Stomach (tissue), 19 donors: ENCODE measurements at places on chromosomes 11 and 22. TPM values are rescaled to one million over a fixed set of nuclear protein-coding genes. Genes with fewer than 3 reads are reported as not detected.

DNA sequence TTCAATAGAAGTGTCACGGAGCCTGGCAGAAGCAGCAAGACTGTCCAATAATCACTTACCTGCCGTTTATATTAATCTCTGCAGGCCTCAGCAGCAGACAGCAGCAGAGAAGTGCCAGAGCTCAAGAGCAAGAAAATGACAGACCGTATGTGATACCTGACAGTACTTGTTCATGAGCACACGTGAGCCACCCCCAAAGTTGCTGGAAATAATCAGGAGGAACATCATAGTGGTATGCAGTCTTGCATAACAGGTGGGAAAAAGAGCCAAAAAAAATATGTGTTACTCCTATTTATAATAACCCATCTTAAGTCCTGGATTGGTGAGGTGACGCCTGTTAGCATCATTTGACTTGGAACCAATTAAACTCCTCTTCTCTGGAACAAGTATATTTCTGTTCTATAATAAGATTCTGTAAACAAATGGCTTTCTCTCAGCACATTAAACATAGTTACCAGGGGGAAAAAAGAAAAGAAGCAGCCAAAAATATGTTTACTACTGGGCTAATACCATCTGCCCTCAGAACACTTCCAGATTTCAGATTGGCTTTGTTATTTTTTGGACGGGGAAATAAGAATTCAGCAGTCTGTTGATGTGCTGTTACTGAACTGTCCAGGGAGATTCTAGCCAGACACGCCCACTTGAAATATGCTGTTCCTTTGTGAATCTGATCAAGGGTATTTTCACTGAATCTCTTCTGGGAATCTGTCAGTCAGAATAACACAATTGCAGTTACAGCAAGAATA, 7.9 kb upstream of the SLN start:
- H3K27ac ChIP-seq, result no peak overlapping the region
- no peaks in the 10 kb centered on the region for H3K27me3 ChIP-seq
- peak; percentile 17 for DNase-seq
- no peaks in the 10 kb centered on the region for H3K36me3 ChIP-seq
- no peak overlapping the region for H3K4me3 ChIP-seq

DNA sequence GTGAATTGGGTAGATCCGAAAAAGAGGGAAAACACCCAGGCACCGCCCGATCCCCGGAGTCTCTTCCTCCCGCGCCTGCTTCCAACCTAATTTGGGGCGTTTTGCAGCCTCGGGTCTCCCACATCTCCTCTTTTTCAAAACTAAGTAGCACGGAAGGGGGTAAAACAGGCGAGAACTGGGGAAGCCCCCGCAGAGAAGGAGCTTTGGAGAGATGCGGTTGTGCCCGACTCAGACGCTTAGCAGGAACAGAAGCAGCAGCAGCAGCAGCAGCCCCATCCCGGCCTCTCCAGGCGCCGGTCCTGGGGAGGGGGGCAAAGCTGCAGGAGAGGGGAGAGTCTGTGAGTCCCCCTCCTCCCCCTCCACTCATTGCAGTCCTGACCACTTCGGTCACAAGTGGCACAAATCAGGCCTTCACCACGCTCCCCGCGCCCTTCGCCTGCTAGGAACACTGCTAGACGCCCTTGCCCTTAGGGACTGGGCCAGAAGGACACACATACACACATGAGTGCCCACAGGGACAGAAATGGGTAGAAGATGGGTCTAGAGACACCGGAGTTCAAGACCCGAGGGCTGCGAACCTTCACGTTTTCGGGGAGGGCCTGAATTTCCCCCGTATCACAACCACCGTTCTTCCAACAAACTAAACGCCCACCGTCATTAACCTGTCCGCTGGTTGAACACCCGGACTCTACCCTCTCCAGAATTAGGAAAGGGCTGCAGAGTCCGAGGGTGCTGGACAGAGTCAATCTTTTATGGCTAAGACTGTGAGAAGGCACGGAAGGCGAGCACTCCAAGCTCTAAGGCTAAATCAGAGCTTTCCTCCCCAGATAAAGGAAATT, 98.3 kb upstream of the HSD17B12 start:
- no peak overlapping the region for H3K27ac ChIP-seq
- peaks cover 85% of the 10 kb centered on the region for H3K27me3 ChIP-seq
- H3K4me1 ChIP-seq, result peaks cover 50% of the 10 kb centered on the region
- no peak for DNase-seq
- no peak overlapping the region for H3K4me3 ChIP-seq

- no peak overlapping the region for H3K27ac ChIP-seq
- H3K4me3 ChIP-seq, result no peak overlapping the region
- no peaks in the 10 kb centered on the region for H3K36me3 ChIP-seq
- no peaks in the 10 kb centered on the region for H3K4me1 ChIP-seq
- H3K27me3 ChIP-seq, result no peaks in the 10 kb centered on the region
Measured at GRCh38 chr11:88484873-88485621, 147.5 kb upstream of the CTSC start.

- peaks cover 59% of the 10 kb centered on the region for H3K36me3 ChIP-seq
- no peak overlapping the region for H3K27ac ChIP-seq
- H3K4me1 ChIP-seq, result peaks cover 25% of the 10 kb centered on the region
- no peak for DNase-seq
Measured at GRCh38 chr11:134235399-134235798, 10.9 kb downstream of the VPS26B start.

- H3K4me3 ChIP-seq, result no peak overlapping the region
- no peaks in the 10 kb centered on the region for H3K4me1 ChIP-seq
- no peak overlapping the region for H3K27ac ChIP-seq
- no peak for DNase-seq
- peaks cover 96% of the 10 kb centered on the region for H3K36me3 ChIP-seq
Measured at GRCh38 chr22:49779853-49780697, 47.6 kb downstream of the BRD1 start.

DNA sequence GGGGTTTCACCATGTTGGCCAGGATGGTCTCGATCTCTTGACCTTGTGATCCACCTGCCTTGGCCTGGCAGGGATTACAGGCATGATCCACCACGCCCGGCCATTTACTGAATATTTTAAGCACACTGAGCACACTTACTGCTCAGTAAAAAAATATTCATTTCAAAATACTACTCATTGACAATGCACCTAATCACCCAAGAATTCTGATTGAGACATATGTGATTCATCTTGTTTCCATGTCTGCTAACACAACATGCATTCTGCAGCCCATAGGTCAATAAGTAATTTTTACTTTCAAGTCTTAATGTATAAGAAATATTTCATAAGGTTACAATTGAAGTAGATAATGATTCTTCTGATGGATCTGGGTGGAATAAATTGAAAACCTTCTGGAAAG, 4.2 kb upstream of the OR52J3 start:
- H3K4me3 ChIP-seq, result no peak overlapping the region
- DNase-seq, result no peak
- no peaks in the 10 kb centered on the region for H3K36me3 ChIP-seq
- no peak overlapping the region for H3K27ac ChIP-seq
- H3K4me1 ChIP-seq, result no peaks in the 10 kb centered on the region

Gene PRG3
- total RNA-seq, result not detected

Gene INS
- total RNA-seq, result not detected

DNA sequence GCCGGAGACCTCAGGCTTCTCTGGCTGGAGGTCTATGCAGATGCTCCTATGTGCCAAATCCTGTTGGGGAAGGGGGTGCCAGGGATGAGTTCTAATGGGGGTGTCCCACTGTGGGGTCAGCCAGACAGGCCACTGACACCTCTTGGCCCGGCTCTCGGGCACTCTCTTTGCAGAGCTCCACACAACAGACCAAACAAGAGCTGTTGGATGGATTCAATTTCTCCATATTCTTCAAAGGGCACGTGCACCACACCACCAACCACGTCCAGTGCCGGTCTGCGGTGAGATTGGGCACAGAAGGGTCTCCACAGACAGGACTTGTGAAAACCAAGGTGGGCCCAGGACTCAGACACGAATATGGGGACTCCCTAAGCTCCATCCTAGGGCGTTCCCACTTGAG, 2.2 kb upstream of the RGL4 start:
- peak; percentile 14 for DNase-seq
- no peaks in the 10 kb centered on the region for H3K4me1 ChIP-seq
- H3K36me3 ChIP-seq, result peaks cover 46% of the 10 kb centered on the region
- no peak overlapping the region for H3K27ac ChIP-seq

Gene BAIAP2L2
- 397 TPM for total RNA-seq

Gene QSER1
- total RNA-seq, result 18.7 TPM

DNA sequence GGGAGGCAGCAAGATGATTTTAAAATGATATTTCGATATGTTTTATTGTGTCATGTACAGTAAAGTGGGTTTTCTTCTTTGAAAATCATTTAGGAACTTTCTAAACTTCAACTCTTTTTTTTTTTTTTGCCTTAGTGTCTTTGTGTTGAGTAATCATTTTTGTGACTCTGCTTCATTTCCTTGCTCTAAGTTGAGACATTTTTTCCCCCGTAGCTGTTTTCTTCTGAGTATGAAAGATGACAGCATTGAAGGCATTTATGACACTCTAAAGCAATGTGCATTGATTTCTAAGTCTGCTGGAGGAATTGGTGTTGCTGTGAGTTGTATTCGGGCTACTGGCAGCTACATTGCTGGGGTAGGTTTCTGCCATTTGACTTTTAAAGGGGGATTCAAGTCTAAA, 23.5 kb downstream of the RRM1 start:
- no peaks in the 10 kb centered on the region for H3K27me3 ChIP-seq
- DNase-seq, result no peak
- H3K4me3 ChIP-seq, result no peak overlapping the region
- no peaks in the 10 kb centered on the region for H3K4me1 ChIP-seq

Gene APOBEC3G
- total RNA-seq, result not detected

DNA sequence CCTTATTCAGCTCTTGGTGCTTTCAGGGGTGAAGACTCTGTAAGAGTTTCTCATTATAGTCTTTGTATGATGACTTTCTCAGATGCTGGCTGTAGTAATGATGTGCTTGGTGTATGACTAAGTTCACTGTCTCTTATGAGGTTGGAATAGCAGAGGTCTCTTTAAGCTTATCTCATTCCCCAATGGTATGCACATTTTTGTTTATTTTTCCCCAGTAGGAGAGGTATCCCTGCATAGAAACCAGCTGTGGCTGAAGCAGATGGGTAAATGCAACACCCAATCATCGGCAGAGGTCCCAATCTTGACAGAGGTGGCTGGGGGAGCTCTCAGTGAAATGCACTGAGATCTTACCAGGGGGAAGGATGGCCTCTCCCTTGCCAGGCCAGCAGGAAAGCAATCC, 34.6 kb downstream of the BBOX1 start:
- DNase-seq, result no peak
- H3K27ac ChIP-seq, result no peak overlapping the region
- H3K27me3 ChIP-seq, result no peaks in the 10 kb centered on the region
- H3K4me1 ChIP-seq, result no peaks in the 10 kb centered on the region
- no peaks in the 10 kb centered on the region for H3K36me3 ChIP-seq
- no peak overlapping the region for H3K4me3 ChIP-seq

GRCh38 chr22:25420925-25421904, 143.3 kb upstream of the GRK3 start:
- peak; percentile 35 for DNase-seq
- no peak overlapping the region for H3K27ac ChIP-seq
- peak overlapping the region; percentile 41 for H3K4me3 ChIP-seq
- H3K27me3 ChIP-seq, result peaks cover 13% of the 10 kb centered on the region
- H3K4me1 ChIP-seq, result peaks cover 27% of the 10 kb centered on the region

Gene GAL
- total RNA-seq, result not detected

DNA sequence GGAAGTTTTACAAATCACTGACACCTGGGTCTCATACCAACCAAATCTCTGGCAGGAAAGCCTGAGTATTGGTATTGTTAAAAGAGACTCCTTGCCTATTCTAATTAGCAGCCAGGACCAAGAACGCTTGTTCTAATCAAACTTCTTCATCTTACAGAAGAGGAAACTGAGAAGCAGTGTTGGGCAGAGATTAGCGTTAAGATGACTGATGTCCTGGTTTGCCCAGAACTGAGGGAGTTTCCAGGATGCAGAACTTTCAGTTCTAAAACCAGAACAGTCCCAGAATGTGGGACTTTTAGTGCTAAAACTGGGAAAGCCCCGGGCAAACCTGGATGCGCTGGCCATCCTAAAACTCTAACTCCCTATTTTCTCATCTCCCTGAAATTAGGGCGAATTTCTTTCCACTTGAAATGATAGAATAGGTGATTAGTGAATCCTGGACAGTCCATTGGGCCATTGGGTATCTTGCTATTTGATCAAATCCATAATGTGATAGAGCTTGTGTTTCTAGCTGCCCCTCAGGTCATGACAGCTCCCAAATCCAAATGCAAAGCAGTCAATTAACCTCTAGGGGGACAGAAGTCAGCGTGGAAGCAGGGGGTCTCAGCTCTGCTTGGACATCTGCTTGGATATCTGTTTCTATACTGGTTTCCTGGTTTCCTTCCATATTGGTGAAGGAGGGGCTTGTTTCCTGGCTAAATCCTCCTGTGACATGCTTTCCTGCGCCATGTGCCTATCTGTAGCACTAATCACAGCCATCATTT, 16.0 kb upstream of the TMPRSS13 start:
- H3K36me3 ChIP-seq, result no peaks in the 10 kb centered on the region
- H3K27ac ChIP-seq, result no peak overlapping the region
- peak; percentile 10 for DNase-seq
- H3K4me1 ChIP-seq, result no peaks in the 10 kb centered on the region
- H3K4me3 ChIP-seq, result no peak overlapping the region
- H3K27me3 ChIP-seq, result no peaks in the 10 kb centered on the region

Gene A4GALT
- total RNA-seq, result 59.4 TPM

DNA sequence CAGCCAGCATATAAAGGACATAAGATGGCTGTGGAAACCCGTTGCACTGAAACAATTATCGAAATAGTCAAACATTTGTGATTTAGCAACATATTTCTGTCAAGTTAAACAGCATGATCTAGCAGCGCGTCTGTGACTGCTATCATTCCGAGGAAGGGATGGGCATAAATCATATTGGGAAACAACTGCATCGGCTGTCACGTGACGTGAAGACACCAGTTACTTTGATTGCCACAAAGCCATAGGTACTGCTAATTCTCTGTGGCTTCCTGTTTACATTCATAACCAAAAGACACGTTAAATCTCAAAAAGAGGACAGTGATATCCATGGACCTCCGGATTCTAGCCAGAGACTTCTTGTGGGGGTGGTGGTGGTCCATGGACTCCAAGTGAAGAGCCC, 87.8 kb downstream of the CACNA1I start:
- H3K4me1 ChIP-seq, result peaks cover 12% of the 10 kb centered on the region
- H3K36me3 ChIP-seq, result no peaks in the 10 kb centered on the region
- no peak overlapping the region for H3K27ac ChIP-seq
- H3K27me3 ChIP-seq, result peaks cover 48% of the 10 kb centered on the region
- H3K4me3 ChIP-seq, result peak overlapping the region; percentile 5

- DNase-seq, result no peak
- no peak overlapping the region for H3K27ac ChIP-seq
- no peaks in the 10 kb centered on the region for H3K36me3 ChIP-seq
- H3K4me1 ChIP-seq, result no peaks in the 10 kb centered on the region
Measured at GRCh38 chr22:49678137-49678841, 149.4 kb downstream of the BRD1 start.
